ENCODE measurements at places on chromosomes 3 and 15.

DNA sequence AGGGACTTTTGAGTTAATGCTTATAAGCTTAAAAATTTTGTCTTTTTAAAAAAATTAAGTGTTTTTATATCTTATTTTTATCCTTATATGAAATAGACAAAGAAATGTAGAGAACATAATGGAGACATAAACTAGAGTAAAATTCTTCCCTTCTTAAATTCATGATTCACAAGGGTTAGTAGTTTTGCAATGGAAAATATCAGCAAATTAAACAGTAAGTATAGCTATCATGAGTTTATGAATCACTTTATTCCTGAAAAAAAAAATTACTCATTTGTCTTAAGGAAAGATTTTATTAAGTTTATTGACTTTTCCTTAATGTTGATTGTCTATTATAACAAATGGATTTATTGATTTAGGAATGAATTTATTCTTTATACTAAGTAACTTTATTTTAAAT, 4.3 kb downstream of the ATP6V1A start:
- no peak for DNase-seq

DNA sequence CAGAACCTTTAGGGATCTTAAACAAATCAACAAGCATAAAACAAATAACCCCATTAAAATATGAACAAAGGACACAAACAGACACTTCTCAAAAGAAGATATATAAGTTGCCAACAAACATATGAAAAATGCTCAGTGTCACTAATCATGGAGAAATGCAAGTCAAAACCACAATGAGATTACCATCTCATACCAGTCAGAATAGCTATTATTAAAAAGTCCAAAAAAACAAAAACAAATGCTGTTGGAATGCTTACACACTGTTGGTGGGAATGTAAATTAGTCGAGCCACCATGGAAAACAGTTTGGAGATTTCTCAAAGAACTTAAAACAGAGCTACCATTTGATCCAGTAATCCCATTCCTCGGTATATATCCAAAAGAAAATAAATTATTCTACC, 423.6 kb downstream of the OTOL1 start:
- no peak for DNase-seq

DNA sequence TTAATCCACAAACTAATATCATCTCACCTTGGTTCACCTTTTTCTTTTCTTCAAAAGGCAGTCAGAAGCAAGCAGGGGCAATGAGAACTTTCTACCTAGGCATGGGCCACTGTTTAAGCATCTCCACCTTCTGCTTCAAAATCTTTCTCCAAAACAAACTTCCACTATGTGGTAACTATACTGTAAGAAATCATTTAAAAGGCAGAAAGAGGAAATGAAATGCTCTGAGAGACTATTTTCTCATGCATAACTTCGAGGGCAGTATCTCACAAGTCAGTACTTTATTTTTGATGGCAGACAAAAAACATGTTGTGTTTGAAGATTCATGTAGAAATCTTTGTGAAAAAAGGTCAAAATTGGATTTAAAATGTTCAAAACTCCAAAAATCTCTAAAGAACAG, 419.7 kb downstream of the ZBTB20 start:
- no peak for DNase-seq

GRCh38 chr3:142657033-142657432, 60.8 kb downstream of the PLS1 start:
- no peak for DNase-seq

GRCh38 chr3:122886946-122887345, 92.1 kb downstream of the SLC49A4 start:
- DNase-seq = no peak

- no peak for DNase-seq
These were observed 20.8 kb upstream of the CFAP161 start for GRCh38 chr15:81113204-81113657.
